T follicular helper cell (primary cell): ENCODE measurements at places on chromosomes 3 and 15.

DNA sequence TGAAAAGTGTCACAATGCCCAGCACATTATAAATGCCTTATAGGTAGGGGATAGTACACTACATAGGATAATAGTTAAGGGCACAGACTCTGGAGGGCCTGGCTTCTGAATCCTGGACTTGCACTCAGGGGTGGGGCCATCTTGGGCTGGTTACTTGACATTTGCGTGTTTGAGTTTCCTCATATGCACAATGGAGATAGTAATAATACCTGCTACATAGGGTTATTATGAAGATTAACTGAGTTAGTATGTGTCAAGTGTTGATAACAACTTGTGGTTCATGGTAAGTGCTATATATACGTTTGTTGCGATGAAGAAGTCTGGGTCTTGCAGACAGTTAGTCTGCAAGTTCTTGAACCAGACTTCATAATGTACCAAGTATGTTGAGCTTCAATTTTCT is 37.0 kb downstream of the MITF start:
- DNase-seq, result no peak

GRCh38 chr15:48667701-48668100 is 22.2 kb upstream of the FBN1 start:
- no peak for DNase-seq

DNA sequence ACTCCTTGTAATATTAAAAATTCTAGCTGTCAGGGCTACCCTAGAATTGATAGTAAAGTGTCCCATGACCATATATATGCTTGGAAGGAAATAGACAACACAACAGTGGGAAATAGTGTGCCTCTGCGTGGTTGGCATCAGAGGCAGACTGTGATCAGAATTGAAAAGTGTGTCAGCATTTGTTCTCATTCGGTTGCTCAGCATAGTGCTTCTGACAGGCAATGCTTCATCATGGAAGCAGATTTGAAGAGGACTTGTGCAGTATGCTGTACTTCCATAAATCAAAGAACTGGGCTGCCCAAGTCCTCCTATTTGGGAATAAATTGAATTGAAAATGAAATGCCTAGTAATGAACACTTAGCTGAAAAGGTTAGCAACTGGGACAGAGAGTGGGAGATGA is 435.7 kb downstream of the DIPK2A start:
- DNase-seq, result no peak

- no peak for DNase-seq
Observed at GRCh38 chr15:74423431-74424257, 10.1 kb downstream of the SEMA7A start.

DNA sequence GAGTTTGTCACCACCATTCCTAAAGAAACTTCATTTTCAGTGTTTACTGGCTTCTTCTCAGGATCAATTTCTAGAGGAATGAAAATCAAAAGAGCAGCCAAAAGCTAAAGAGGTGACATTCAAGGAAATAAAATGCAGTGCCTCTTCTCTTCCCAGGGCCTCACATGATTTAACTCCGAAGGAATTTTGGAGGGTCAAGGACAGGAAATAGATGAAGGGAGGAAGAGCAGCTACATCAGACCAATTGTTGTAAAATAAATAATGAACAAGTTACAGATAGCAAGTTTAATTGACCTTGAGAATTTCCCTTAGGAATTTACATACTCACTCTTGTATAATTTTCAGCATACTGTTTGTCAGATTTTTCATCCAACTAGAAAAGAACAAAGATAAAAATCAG is 78.1 kb downstream of the LRRFIP2 start:
- DNase-seq, result no peak

- no peak for DNase-seq
Observed at GRCh38 chr3:39407773-39408492, 1.4 kb downstream of the RPSA start.

DNA sequence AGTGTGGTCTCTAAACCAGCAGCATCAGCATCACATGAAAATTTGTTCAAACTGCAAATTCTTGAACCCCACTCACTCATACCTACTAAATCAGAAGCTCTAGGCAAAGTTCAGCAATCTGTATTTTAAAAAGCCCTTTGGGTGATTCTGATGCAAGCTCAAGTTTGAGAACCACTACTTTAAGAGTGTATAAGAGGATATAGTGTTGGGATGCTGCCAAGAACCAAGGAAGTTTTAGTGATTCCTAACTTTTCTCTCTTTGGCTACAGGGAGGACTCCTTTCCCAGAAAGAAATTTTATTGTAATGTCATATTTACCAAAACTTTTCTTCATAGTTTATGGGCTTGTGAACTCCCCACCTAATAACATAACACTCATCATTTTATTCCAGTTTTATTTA is 422.2 kb downstream of the TBC1D5 start:
- DNase-seq, result no peak

DNA sequence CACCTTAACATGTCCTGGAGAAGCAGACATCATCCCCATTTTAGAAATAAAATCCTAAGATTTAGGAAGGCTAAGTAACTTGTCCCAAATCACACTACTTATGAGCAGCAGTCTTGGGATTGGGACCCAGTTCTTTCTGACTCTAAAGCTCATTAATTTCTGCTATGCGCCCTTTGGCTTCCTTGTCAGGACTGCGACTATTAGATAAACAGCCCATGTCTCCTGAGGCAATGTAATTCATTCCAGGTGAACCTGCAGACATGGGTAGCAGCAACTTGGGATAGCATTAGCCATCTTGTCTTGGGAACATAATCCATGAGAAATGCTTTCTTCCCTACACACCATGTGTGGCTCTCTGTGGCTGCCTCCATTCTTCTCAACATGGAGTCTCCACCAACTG is 32.3 kb upstream of the FBN1 start:
- no peak for DNase-seq

DNA sequence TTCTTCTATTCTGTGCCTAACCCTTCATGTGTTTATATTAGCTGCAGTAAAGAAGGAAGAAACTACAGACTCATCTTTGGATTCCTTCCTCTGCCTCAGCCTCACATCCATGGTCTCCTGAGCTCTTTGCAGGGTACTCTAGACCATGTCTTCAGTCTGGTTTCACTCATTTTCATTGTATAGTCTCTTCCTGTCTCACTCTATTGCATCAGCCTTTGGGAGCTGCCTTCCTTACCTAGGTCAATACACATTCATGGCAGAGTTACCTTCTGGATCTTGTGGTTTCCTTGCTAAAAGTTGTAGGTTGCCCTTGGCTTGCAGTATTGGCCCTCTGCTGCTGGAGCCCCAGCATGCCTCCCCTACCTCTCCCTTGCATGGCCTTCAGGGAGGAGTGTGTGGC is 31.5 kb upstream of the SCAANT1 start:
- no peak for DNase-seq

GRCh38 chr3:137647179-137647578 is 116.9 kb upstream of the SOX14 start:
- no peak for DNase-seq
